ENCODE measurements at places on chromosomes 16 and 17.

DNA sequence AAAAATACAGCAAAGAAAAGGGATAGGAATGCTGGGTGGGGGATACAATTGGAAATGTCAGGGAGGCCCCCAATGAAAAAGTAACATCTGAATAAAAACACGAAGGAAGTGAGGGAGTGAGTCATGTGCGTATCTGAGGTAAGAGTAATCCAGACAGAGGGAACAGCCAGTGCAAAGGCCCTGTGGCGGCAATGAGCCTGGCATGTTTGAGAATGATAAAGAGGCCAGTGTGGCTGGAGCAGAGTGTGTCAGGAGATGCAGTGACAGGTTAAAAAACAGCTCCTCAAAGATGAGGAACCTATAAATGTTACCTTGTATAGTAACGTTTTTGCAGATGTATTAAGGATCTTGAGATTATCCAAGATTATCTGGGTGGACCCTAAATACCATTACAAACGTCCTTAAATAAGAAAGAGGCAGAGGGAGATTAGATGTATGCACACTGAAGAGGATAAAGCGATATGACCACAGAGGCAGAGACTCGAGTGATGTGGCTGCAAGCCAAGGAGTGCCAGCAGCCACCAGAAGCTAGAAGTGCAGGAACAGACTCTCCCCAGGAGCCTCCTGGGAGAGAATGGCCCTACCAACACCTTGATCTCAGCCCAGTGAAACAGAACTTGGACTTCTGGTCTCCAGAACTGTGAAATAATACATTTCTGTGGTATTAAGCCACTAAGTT is 17.8 kb upstream of the SLC35B1 start:
- no peak for DNase-seq

DNA sequence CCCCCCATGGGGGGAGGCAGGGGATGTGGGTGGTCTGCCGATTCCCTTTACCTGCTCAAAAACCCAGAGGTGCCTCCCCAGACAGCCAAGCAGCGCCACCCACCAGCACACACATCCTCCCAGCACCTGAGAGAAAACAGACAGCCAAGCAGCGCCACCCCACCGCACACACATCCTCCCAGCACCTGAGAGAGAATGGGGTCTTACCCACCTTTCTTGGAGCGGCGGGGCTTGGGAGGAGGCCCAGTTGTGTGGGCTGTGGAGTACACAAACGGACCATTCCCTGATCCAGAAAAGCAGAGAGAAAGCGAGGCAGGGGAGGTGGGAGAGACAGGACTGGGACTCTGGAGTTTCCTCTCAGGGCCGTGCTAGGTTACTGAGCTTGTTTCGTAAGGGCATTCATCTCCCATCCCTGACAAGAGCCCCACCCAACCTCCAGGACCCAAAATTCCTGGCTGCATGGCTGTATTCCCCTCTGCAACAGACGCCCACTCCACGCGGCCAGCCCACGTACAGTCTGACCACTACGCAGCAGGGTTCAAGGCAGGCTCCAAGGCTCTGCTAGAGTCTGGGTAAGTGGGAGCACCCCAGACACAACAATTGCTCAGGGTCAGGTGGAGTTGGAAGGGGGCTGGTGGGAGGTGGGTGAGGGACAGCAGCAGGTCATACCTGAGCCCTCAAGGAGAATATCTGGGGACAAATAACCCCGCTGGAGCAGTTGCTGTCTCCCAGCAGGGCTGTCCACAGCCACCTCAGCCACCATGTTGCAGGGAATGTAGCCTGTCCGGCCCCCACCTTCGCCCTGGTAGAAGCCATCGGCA is 22.3 kb downstream of the TSPOAP1 start:
- DNase-seq, result no peak

GRCh38 chr17:66784621-66785364 is 50.1 kb upstream of the CACNG5 start:
- no peak for DNase-seq

DNA sequence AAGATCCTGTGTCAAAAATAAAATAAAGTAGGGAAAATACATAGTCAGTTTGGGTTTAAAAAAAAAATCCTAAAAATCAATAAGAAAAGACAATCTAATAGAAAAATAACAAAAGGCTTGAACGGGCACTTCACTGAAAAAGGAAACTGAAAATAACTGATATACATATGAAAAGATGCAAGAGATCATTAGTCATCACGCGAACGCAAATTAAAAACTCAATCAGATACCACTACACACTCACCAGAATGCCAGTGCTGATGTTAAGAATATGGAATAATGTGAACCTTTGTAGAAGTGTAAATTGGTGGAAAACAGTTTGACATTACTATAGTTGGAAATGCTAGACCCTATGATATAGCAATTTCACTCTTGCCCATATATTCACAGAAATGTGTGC is 14.6 kb downstream of the GNGT2 start:
- no peak for DNase-seq

DNA sequence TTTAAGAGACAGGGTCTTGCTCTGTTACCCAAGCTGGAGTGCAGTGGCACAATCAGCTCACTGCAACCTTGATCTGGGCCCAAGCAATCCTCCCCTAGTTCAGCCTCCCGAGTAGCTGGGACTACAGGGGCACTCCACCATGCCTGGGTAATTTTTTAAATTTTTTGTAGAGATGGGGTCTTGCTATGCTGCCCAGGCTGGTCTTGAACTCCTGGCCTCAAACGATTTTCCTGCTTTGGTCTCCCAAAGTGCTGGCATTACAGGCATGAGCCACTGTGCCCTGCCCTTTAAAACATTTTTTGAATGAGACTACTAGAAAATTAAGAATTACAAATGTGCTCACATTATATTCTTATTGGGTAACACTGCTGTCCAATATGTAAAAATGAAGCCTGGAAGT is 161.7 kb upstream of the FAM20A start:
- DNase-seq, result no peak

- DNase-seq, result no peak
Observed at GRCh38 chr17:81008140-81008539, 16.5 kb downstream of the CHMP6 start.

GRCh38 chr17:62715882-62716390 is 88.5 kb downstream of the MRC2 start:
- no peak for DNase-seq

- DNase-seq, result no peak
Observed at GRCh38 chr17:6639586-6640535, 650 bp downstream of the KIAA0753 start.

DNA sequence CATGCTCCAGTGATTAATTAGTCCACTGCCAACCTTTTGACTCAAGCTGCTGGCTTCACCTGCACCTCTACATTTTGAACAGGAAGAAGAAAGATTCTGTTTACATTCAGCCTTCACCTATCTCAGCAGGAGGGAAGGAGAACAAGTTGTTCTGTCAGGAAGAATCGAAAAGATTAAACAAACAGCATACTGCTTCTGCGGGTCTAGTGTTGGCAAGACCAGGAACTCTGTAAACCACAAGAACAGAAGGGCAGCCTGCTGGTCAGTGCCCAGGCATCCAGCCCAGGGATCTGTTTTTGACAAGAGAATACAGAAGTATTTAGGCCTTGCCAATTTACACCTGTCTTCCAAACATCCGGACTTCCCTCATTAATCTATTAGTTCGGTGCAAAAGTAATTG is 189.7 kb downstream of the CHD9NB start:
- DNase-seq, result no peak

- no peak for DNase-seq
Observed at GRCh38 chr17:76953946-76954345, 85.7 kb downstream of the MGAT5B start.

DNA sequence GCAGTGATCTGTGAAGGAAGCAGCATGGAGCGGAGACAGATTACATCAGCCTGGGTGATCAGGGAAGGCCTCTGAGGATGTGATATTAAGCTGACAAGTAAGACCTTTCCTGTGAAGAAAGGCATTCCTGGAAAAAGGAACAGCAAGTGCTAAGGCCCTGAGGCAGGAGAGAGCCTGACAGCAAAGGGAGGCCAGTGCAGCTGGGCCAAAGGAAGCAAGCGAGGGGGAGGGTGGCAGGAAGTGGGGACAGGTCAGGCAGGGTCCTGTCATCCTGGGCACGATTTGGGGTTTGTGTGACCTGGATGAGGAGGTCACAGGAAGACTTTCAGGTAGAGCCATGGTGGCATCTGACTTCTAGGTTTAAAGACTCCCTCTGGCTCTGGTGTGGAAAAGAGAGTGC is 12.3 kb downstream of the CPNE2 start:
- DNase-seq, result no peak

DNA sequence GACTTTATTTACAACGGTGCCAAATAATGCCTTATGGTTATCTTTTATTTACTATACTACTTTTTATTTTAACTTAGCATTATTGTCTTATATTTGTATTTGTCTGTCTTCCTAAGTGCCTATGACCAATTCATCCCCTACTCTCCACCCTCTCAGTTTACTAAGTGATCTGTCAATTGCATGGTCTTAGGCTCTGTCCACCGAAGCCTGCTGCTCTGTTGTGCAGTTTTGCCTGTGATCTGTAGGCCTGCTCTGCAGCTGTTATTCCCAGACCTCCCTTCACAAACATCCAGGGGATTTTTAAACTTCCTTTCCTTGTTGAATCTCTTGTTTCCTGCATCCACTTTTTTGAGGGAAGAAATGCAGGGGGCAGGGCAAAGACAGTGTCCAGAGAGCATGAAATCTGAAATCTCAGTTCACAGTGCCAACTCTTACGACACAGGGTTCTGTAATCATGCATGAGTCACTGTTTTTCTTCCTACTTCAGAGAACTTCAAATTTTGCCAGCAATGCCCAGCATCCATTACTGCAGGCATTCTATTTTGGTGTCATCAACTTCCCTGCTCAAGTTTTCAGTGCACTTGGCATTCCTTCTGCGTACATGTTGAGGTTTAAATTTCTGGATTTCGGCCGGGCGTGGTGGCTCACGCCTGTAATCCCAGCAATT is 11.4 kb downstream of the SLFN5 start:
- peak; percentile 87 for DNase-seq

GRCh38 chr17:57485566-57485865 is 229.2 kb downstream of the MSI2 start:
- no peak for DNase-seq

- DNase-seq, result no peak
Observed at GRCh38 chr17:21061158-21061835, 18.5 kb upstream of the USP22 start.

GRCh38 chr17:51371732-51372151 is 111.4 kb downstream of the UTP18 start:
- peak; percentile 52 for DNase-seq

DNA sequence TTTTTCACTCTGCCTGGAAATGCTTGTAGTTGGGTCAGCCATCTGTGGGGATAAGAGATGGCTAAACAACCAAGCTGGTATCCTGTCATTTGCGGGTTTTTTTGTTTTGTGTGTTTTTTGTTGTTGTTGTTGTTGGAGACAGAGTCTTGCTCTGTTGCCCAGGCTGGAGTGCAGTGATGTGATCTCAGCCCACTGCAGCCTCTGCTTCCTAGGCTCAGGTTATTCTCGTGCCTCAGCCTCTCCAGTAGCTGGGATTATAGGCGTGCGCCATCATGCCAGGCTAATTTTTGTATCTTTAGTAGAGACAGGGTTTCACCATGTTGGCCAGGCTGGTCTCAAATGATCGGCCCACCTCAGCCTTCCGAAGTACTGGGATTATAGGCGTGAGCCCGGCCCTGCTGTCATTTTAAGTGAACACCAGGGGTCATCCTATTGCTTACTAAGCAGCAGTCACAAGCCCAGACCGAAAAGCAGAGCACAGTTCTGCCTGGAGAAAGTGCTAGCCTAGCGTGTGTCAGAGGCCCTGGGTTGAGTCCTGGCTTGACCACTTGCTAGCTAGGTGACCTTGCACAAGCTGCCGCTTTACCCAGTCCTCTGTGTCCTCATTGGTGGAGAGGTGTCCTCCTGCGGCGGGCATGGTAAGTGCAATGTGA is 4.6 kb downstream of the SMCR8 start:
- peak; percentile 50 for DNase-seq

- DNase-seq, result no peak
Observed at GRCh38 chr16:73036074-73036826, 11.7 kb downstream of the ZFHX3 start.

DNA sequence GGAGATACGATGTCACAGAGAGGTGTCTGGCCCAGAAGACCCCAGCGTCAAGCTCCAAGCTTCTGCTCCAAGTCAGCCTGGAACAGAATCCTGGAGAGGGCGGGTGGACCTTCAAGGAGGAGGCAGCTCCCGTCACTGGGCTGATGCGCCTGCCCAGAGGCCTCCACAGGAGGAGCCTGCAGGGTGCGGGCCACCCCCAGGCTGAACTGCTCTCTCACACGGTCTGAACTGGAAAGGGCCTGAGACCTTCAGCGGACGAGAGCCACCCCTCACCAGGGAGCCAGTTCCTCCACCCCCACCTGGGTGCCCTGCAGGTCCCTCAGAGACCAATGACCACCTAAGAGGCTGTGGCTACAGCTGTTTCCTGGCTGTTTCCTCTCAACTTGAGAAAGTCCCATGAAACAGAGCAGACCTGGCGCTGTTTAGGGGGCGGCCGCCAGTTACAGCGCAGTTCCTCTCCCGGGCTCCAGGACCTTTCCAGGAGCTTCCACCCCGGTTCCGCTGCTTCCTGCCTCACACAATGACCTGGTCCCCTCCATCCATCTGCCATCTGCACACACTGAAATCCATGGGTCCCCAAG is 36.0 kb upstream of the KLHDC4 start:
- no peak for DNase-seq

GRCh38 chr16:67108931-67109406 is 772 bp upstream of the PHAF1 start:
- DNase-seq, result no peak

DNA sequence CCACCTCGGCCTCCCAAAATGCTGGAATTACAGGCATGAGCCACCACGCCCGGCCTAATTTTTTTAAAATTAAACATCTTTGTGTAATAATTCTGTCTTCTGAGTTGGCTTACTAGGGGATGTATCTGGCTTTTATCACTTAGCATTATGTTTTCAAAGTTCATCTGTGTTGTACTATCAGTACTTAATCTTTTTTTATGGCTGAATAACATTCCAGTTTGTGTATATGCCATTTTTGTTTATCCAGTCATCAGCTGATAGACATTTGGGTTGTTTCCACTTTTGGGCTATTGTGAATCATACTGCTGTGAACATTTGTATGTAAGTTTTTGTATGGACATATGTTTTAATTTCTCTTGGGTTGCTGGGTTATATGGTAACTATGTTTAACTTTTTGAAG is 69.0 kb downstream of the CHD9 start:
- peak; percentile 45 for DNase-seq

DNA sequence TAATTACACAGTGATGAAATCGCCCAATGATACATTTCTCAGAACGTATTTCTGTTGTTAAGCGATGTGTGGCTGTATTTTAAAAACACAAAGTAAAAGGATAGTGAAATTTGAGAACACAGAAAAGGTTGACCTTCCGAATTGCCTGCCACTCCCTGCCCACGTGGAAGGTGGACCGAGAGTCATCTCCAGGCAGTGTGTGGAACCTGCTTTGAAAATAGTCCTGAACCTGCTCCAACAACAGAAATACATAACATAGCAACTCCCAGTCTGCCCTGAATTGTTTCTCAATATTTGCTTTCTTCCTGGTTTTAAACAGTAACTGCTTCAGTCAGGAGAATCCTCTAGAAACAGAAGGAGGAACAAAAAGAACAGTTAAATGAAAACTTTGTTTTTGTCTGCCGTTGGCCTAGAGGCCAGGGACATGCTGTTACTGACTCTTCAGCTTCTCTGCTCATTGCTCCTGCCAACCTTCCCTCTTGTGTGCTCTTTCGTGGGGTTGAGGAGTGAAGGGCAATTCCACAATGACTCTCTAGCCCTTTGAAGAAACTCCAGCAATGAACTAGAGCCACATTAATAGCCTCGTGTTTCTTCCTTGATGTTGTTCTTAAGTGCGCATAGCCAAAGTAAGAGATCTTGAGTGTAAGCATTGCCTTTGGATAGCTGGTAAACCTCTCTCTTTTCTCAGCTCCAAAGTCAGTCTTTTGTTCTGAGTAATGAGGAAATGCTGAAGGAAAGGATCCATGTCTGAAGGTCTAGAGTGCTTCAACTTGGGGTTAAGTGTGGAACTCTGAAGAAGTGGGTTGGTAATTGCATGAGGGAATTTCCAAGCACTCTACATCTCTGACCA is 452.5 kb upstream of the CCL2 start:
- no peak for DNase-seq
